ENCODE measurements at places on chromosomes 1 and 21. TPM values are rescaled to one million over a fixed set of nuclear protein-coding genes. Genes with fewer than 3 reads are reported as not detected.
A peak's percentile ranks its signal among the peaks of the same experiment; 100 is the strongest.

DNA sequence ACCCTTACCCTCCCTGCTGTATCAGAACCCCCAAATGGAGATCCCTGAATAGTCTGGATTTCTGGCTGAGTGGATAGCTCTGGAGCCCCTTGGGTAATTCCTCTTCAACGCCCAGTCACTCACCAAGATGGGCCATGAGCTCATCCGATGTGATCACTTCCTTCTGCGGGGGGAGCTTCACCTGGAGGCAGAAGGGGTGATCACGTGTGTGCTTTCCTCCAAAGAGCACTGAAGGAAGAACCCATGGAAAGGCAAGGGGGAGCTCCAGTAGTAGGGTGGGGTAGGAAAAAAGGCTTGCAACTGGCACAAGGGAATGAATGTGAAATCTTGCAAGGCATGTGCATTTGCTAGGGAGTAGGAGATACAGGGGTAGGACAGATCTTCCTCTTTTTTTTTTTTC lies 5.1 kb downstream of the MINDY1 start:
- peaks cover 4% of the 10 kb centered on the region for H3K4me1 ChIP-seq
- no peak overlapping the region for H3K27ac ChIP-seq
- H3K27me3 ChIP-seq = no peaks in the 10 kb centered on the region
- no peaks in the 10 kb centered on the region for H3K36me3 ChIP-seq

DNA sequence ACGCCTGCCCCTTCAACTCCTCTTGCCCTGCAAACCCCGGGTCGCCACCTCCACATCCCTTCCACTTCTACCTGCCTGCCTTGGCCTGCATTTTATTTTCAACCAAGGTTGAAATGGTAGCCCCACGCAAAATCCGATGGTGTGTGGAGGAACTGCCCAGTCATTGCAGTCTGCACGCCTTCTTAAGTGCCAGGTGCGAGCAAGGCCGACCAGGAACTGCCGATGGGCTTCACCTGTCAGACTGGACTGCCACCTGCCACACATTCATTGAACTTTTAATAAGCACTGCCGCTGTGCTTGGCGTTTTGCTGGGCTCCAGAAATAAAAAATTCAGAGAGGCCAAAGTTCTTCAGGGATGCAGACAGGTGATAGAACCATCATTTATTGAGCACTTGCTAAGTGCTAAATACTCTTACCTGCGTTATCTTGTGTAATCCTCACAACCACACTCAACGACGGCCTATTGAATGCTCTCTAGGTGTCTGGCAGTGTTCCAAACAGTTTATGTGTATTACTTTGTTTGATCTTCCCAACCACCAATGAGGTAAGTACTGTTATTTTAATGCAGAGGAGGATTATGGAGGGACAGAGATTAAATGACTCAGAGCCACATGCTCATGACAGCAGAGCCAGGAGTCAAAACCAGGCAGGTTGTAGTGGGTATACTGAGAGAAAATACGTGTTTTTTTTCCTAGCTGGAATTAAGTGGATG lies 36.2 kb downstream of the CACHD1 start:
- peaks cover 4% of the 10 kb centered on the region for H3K4me1 ChIP-seq
- H3K4me3 ChIP-seq = peak overlapping the region; percentile 57
- H3K36me3 ChIP-seq = no peaks in the 10 kb centered on the region
- no peak for DNase-seq
- H3K27me3 ChIP-seq = no peaks in the 10 kb centered on the region

DNA sequence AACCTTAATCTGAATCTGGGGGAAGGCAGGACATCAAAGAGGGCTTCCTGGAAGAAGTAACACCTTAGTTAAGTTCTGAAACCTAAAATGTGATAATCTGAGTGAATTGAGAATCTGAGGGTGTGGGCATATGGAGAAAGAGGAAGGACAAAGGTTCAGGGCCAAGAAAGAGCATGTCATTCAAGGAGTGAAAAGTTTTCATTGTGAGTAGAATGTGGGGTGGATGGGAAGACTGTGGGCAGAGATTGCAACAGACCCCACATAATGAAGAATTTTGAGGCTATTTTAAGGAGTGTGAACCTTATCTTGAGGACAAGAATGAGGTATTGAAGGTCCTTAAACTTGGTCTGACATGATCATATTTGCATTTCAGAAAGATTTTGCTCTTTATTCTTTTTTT lies 227.2 kb downstream of the PTGER3 start:
- no peaks in the 10 kb centered on the region for H3K4me1 ChIP-seq
- H3K4me3 ChIP-seq = no peak overlapping the region
- no peak for DNase-seq
- H3K27ac ChIP-seq = no peak overlapping the region

GRCh38 chr1:44242746-44243145 lies 29.5 kb downstream of the DMAP1 start:
- H3K36me3 ChIP-seq = no peaks in the 10 kb centered on the region
- H3K27ac ChIP-seq = no peak overlapping the region
- peaks cover under 1% of the 10 kb centered on the region for H3K4me1 ChIP-seq
- H3K4me3 ChIP-seq = no peak overlapping the region
- no peaks in the 10 kb centered on the region for H3K27me3 ChIP-seq

GRCh38 chr1:37948166-37948565 lies 1.3 kb upstream of the INPP5B start:
- no peak overlapping the region for H3K27ac ChIP-seq
- no peaks in the 10 kb centered on the region for H3K4me1 ChIP-seq
- H3K36me3 ChIP-seq = no peaks in the 10 kb centered on the region
- no peak for DNase-seq
- H3K4me3 ChIP-seq = no peak overlapping the region

DNA sequence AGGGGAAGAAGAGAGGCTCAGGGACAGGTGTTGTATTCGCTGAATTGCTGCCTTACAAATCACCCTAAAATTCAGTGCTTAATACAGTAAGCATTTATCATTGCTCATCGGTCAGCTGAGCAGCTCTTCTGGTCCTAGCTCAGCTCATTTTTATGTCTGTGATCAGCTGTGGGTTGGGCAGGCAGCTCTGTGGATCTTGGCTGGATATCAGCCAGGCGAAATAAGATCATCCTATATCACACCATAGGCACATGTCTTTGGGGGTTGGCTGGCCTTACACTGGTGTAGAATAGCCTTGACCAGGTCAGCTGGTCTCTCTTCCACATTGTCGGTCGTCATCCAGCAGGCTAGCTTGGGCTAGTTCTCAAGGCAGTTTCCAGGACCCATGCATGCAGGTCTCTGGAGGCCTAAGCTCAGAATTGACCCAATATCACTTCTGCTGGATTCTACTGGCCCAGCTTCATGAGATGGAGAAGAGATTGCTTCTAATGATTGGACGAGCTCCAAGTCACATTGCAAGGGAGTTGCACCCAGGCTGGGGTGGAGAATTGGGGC lies 448.6 kb downstream of the KIF26B start:
- H3K27me3 ChIP-seq = no peaks in the 10 kb centered on the region
- no peak overlapping the region for H3K4me3 ChIP-seq
- H3K27ac ChIP-seq = no peak overlapping the region
- no peaks in the 10 kb centered on the region for H3K4me1 ChIP-seq
- DNase-seq = no peak

- no peaks in the 10 kb centered on the region for H3K4me1 ChIP-seq
- H3K4me3 ChIP-seq = no peak overlapping the region
- H3K27ac ChIP-seq = no peak overlapping the region
- no peak for DNase-seq
These were observed 14.2 kb upstream of the SRSF4 start for GRCh38 chr1:29195881-29196291.

GRCh38 chr21:43591571-43591970 lies 67.7 kb downstream of the HSF2BP start:
- H3K36me3 ChIP-seq = no peaks in the 10 kb centered on the region
- no peak overlapping the region for H3K27ac ChIP-seq
- H3K4me3 ChIP-seq = no peak overlapping the region
- H3K4me1 ChIP-seq = no peaks in the 10 kb centered on the region
- DNase-seq = no peak

DNA sequence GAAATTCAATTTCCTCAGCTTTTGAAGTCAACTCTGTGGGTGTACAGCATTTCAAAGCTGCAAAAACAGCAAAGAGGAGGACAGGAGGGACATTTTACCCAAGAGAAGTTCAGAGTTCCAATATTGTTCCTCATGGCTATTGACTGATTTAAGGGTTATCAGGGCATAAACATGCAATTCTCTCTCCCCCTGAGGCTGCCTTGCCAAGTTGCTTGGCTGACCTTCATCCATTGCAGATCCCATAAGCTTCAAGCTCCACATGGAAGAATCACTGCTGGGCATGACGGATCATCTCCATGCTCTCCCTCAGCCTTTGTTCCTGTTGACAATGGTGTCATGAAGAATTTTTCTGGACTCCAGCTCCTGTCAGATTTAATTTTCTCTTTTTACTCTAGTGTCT lies 115.2 kb upstream of the SERBP1 start:
- H3K27me3 ChIP-seq = no peaks in the 10 kb centered on the region
- no peaks in the 10 kb centered on the region for H3K36me3 ChIP-seq
- no peaks in the 10 kb centered on the region for H3K4me1 ChIP-seq

GRCh38 chr1:115041654-115042053 lies 12.0 kb downstream of the TSHB start:
- H3K27me3 ChIP-seq = no peaks in the 10 kb centered on the region
- H3K4me3 ChIP-seq = no peak overlapping the region
- H3K36me3 ChIP-seq = no peaks in the 10 kb centered on the region
- DNase-seq = no peak
- H3K27ac ChIP-seq = no peak overlapping the region
- no peaks in the 10 kb centered on the region for H3K4me1 ChIP-seq

DNA sequence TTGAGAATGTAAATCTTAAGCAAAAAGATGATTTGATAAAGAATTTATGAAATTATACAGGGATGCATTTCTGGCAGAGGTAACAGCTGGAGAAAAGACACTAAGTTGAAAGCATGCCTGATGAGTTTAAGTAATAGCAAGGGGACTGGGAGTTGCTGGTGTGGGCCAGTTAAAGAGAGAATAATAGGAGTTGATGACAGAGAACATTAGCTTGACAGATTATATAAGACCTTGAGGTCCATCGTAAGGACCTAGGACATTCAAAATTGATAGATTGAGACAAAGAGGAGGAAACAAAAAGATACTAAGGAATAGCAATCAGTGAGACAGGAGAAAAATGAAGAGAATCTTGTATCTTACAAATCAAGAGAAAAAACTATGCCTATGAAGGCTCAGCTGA lies 84.7 kb upstream of the TMPRSS15 start:
- H3K4me1 ChIP-seq = no peaks in the 10 kb centered on the region
- no peak overlapping the region for H3K27ac ChIP-seq
- DNase-seq = no peak
- H3K27me3 ChIP-seq = no peaks in the 10 kb centered on the region
- no peaks in the 10 kb centered on the region for H3K36me3 ChIP-seq
- no peak overlapping the region for H3K4me3 ChIP-seq

GRCh38 chr1:89555550-89555949 lies 30.9 kb downstream of the LRRC8B start:
- no peak overlapping the region for H3K27ac ChIP-seq
- H3K36me3 ChIP-seq = no peaks in the 10 kb centered on the region
- H3K27me3 ChIP-seq = no peaks in the 10 kb centered on the region

- no peaks in the 10 kb centered on the region for H3K36me3 ChIP-seq
- no peak for DNase-seq
- H3K4me3 ChIP-seq = no peak overlapping the region
- H3K4me1 ChIP-seq = no peaks in the 10 kb centered on the region
- no peak overlapping the region for H3K27ac ChIP-seq
- no peaks in the 10 kb centered on the region for H3K27me3 ChIP-seq
These were observed 189.1 kb downstream of the RASAL2 start for GRCh38 chr1:178282949-178283367.

Gene RABGAP1L
- total RNA-seq = 93.7 TPM

Gene FAM167B
- not detected for total RNA-seq

Gene USP25
- total RNA-seq = 77.9 TPM

Gene ITSN1
- total RNA-seq = 21.8 TPM

Gene TRIM46
- total RNA-seq = 0.26 TPM

Gene NR1I3
- not detected for total RNA-seq
